ENCODE measurements at places on chromosomes 4 and X.

- DNase-seq: no peak
Observed at GRCh38 chr4:45944000-45944399, 179.9 kb downstream of the GABRG1 start.

DNA sequence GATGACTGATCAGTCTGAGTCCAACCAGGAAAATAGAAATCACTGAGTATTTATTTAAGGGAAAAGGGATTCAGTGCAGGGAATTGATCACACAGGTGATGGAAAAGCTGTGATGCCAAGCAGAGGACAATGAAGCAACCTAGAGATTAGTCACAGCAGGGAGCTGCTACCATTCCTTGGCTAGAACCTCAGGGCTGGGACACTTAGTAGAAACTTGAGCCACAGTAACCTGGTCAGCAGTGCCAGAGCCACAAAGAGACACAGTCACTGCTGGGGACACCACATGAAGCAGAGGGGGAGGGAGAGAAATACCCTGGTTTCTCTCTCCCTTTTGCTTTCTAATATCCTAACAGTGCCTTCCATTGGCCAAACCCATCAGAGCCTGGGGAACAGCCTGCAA lies 38.7 kb downstream of the RTL9 start:
- DNase-seq: no peak

DNA sequence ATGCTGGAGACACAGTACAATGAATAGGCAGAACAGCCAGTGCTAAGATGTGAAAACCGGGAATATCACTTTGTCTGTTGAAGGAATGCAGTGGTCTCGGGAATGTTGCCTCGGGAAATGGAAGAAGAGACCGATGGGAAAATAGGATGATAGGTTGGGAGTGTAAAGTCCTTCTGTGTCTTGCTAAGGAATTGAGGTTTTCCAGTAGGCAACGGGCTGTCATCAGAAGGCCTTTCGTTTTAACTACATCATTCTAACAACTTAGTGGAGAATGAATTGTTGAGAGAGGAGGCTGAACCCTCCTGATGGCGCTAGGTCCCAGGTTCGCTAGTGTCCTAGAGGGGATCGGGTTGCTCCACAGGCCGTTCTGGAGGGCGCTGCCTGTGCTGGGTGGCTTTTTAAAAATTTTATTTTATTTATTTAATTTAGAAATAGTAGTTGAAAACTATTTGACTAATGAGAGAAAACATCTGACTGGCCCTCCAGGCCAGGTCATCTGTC lies 730 bp downstream of the VBP1 start:
- no peak for DNase-seq

DNA sequence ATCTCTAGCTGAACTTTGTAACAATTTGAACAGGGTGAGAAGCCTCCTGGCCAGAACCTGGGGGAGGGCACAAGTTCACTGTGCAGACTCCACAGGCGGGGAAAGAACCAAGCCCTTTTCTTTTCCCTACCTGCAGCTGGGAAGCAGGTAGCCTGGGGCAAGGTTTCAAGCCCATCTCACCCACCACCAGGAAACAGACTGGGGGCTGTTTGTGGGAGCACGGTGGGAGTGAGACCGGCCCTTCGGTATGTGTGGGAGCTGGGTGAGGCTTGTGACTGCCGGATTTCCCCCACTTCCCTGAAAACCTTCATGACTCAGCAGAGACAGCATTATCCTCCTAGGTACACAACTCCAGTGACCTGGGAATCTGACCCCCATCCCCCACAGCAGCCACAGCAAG lies 211.7 kb downstream of the ZNF674 start:
- no peak for DNase-seq

- no peak for DNase-seq
Observed at GRCh38 chrX:110414679-110415439, 56.2 kb downstream of the RTL9 start.

Data from GOT3 (cell line).